ENCODE measurements at places on chromosomes 4 and X. TPM values are rescaled to one million over a fixed set of nuclear protein-coding genes. Genes with fewer than 3 reads are reported as not detected.

GRCh38 chrX:44874420-44875184, 1.6 kb downstream of the KDM6A start:
- H3K36me3 ChIP-seq = no peaks in the 10 kb centered on the region
- H3K27me3 ChIP-seq = no peaks in the 10 kb centered on the region
- peaks cover 5% of the 10 kb centered on the region for H3K4me1 ChIP-seq
- peak overlapping the region; percentile 95 for H3K4me3 ChIP-seq
- peak overlapping the region; percentile 99 for H3K27ac ChIP-seq
- DNase-seq = peak; percentile 66

DNA sequence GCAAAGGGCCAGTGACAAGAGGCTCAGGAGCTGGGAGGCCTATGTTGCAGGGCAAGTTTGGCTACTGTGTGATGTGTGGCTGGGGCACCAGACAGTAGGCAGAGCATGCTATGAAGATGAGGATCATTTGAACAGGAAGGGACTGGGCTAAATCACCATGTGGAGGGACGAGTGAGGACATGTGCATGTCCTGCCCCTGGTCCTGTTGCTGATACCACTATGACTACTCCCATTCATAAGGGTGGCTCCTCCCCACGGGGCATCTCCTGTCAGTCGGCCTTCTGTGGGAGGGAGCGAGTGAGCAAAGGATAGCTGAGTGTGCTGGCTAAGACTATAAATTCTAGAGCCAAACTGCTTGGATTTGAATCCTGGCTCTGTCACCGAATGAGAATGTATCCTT, 139.2 kb downstream of the TMEM164 start:
- H3K4me3 ChIP-seq = no peak overlapping the region
- H3K27ac ChIP-seq = no peak overlapping the region
- no peaks in the 10 kb centered on the region for H3K36me3 ChIP-seq
- peaks cover 6% of the 10 kb centered on the region for H3K4me1 ChIP-seq
- no peaks in the 10 kb centered on the region for H3K27me3 ChIP-seq
- DNase-seq = peak; percentile 40

MAGEA12 gene
- total RNA-seq = not detected

GRCh38 chr4:184016759-184017668, 111.9 kb downstream of the STOX2 start:
- no peak overlapping the region for H3K27ac ChIP-seq
- H3K4me3 ChIP-seq = no peak overlapping the region
- H3K27me3 ChIP-seq = no peaks in the 10 kb centered on the region
- no peak for DNase-seq
- no peaks in the 10 kb centered on the region for H3K4me1 ChIP-seq
- no peaks in the 10 kb centered on the region for H3K36me3 ChIP-seq

GRCh38 chr4:47566566-47566965, 81.5 kb downstream of the ATP10D start:
- peaks cover 55% of the 10 kb centered on the region for H3K36me3 ChIP-seq
- peaks cover 27% of the 10 kb centered on the region for H3K4me1 ChIP-seq
- DNase-seq = no peak
- no peaks in the 10 kb centered on the region for H3K27me3 ChIP-seq

- peak overlapping the region; percentile 67 for H3K4me3 ChIP-seq
- H3K4me1 ChIP-seq = peaks cover 6% of the 10 kb centered on the region
- H3K27ac ChIP-seq = peak overlapping the region; percentile 26
- DNase-seq = peak; percentile 71
- H3K27me3 ChIP-seq = no peaks in the 10 kb centered on the region
- no peaks in the 10 kb centered on the region for H3K36me3 ChIP-seq
These were observed 14.5 kb downstream of the SLC25A5 start for GRCh38 chrX:119482481-119483480.
